ENCODE measurements at places on chromosomes 1 and 21.

DNA sequence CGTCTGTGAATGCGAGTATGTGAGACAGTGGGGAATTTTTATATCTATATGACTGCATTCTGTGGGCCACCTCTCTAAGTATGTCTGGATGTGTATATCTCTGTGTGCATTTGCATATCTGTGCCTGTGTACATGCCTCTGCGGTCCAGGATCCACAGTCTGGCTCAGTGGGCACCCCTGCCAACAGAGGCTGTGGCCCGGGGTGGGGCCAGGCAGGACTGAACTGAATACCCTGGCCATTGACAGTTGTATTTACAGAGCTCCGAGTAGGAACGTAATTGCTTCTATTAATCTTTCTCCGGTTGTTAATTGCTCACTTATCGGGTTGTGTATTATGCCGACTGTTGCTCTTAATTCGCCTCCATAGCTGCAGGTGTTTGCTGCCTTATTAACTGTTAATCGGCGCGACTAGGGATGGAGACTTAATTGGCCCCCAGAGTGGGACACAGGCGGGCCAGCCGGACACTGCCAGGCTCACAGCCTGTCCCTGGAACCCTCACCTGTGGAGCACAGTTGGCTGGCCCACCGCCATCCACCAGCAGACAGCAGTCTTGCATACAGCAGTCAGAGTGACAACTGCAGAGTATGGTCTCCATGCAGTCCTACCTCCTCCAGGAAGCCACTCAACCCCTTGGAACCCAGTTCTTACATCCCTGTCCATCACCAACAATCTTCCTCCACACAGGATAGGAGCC is 22.4 kb upstream of the ADGRB2 start:
- DNase-seq, result no peak

DNA sequence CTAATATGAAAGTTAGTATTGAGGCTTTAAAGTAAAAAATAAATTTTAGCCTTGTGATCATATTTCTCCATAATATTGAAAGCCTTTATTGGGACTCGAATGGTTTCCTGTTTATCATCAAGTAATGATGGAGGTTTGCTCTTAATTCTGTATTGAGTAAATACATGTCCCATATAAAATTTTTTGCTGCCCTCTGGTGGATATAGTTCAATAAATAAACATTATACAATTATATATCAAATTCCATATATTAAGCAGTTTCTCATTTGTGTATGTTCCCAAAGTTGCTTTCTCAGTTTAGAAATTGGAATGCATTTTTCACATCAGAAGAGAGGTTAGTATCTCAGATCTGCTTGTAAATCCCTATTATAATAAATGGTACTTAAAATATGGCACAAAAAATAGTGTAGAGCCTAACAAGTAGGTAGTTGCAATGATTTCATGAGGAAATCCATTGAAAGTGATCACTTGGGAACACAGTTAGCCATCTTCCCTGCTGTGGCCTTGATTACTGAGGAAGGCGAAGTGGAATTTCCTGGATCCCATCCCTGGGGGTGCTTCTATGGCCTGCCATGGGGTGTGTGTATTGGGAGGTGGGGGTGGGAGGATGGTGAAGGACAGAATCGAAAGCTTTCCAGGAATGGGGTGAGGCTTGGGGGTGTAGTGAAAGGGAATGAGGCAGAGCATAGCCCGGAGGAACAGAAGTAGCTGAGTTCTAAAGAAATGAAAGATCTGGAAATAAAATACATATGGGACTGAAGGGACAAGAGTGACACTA is 84.1 kb upstream of the C21orf91 start:
- no peak for DNase-seq

- DNase-seq, result no peak
Observed at GRCh38 chr1:154989195-154989860, 4.1 kb upstream of the LENEP start.

GRCh38 chr1:23718482-23718881 is 24.8 kb upstream of the ELOA start:
- DNase-seq, result peak; percentile 38

DNA sequence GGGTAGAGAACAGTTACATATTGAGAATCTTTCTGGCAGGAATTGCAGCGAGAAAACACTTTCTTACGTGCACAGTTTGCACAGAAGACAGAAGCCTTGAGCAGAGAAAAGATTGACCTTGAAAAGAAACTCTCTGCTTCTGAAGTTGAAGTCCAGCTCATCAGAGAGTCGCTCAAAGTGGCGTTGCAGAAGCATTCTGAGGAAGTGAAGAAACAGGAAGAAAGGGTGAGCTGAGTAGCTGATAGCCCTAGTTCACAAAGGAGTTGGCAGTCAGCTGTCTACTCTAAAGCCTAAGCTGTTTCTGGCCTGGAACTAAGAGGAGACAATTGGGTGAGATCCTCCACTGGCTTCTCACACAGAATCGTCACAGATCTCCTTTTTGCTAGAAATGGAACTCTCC is 20.3 kb upstream of the SH3BGRL3 start:
- DNase-seq, result no peak

- no peak for DNase-seq
Observed at GRCh38 chr1:183435497-183435896, 17.3 kb upstream of the NMNAT2 start.

- DNase-seq, result no peak
Observed at GRCh38 chr1:77476475-77476874, 194.7 kb downstream of the AK5 start.

- DNase-seq, result no peak
Observed at GRCh38 chr1:221805121-221805520, 63.2 kb upstream of the DUSP10 start.

DNA sequence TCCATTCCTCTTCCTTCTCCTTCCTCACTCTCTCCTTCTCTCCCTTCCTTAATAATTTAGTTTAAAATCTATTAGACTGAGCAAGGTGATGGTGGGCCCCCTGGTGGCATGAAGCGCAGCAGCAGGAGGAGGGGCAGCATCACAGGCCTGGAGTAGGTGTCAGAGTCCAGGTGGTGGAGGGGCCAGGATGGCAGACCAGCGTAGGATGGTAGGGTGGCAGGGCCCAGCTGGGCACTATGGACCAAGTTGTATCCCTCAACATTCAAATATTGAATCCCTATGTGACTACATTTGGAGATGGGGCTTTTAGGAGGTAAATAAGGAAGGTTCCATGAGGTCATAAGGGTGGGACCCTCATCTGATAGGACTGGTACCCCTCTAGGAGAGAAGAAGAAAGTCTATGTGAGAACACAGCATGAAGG is 61.0 kb downstream of the WDR4 start:
- peak; percentile 60 for DNase-seq

GRCh38 chr21:40863839-40864238 is 16.9 kb upstream of the DSCAM start:
- no peak for DNase-seq

DNA sequence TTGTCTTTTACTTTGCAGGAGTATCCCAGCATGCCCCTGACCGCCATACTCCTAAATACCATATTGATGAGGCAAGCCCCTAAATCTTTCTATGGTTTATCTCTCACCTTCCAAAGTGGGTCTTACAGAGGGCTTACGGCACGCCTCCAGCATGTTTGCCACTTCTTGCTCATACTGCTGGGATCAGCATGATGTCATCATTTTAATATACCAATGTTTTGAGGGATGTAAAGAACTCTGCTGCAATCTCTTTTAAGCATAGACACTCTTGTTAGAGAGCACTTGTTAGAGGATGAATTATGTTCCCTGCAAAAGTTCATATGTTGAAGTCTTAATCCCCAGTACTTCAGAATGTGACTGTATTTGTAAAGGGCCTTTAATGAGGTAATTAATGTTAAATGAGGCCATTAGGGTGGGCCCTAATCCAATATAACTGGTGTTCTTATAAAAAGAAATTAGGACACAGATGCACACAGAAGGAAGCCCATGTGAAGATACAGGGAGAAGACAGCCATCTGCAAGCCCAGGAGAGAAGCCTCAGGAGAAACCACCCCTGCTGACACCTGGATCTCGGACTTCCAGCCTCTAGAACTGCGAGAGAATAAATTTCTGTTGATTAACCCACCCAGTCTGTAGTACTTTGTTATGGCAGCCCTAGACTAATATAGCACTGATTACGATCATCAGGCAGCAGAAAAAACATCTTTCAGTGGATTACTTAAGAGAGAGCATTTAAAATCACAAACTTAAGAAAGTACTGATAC is 16.4 kb upstream of the ABCB10 start:
- no peak for DNase-seq

- no peak for DNase-seq
Observed at GRCh38 chr1:11676386-11677103, 4.4 kb downstream of the MAD2L2 start.

DNA sequence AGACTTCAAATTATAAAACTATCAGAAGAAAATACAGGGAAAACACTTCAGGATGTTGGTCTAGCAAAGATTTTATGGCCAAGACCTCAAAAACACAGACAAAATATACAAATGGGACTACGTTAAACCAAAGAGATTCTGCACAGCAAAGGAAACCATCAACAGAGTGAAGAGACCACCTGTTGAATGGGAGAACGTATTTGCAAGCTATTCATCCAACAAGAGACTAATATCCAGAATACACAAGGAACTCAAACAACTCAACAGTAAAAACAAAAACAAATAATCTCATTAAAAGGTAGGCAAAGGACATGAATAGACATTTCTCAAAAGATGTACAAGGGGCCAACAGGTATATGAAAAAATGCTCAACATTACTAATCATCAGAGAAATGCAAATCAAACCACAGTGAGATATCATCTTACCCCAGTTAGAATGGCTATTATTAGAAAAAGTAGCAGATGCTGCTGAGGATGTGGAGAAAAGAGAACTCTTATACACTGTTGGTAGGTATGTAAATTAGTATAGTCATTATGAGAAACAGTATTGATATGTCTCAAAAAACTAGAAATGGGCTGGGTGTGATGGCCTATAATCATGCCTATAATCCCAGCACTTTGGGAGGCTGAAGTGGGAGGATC is 112.6 kb downstream of the LRIG2 start:
- DNase-seq, result no peak

DNA sequence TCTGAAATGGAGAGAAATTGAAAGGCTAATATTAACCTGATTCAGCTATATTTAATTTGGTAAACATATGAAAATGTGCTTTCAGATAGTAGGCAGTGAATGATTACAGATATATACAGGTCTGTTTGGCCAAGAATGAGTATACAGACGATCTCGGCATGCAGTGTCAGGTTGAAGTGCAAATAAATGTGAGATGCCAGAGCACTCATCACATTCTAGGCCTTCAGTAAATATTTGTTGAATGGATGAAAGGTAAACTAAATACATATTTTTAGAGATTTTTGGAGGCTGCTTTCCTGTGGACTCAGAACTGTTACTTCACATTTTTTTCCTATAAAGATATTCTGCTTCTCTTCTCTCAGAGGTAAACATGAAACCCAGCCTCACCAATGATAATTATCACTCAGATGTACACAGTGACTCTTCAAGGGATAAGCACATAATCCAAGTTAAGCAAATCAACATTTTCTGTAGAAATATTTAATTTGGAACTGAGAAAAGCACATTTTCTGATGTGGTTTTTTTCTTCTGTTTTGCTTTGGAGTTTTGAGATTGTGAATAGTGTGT is 702.9 kb downstream of the BRINP3 start:
- DNase-seq, result no peak

GRCh38 chr1:245232931-245233330 is 78.1 kb downstream of the KIF26B start:
- DNase-seq, result no peak

GRCh38 chr1:209023790-209024189 is 559.7 kb upstream of the CAMK1G start:
- no peak for DNase-seq

GRCh38 chr1:204852854-204853253 is 17.8 kb upstream of the NFASC start:
- no peak for DNase-seq

- peak; percentile 50 for DNase-seq
Observed at GRCh38 chr21:37207441-37208009, 59.6 kb downstream of the VPS26C start.

GRCh38 chr1:162228586-162228985 is 148.1 kb downstream of the SPATA46 start:
- peak; percentile 25 for DNase-seq

DNA sequence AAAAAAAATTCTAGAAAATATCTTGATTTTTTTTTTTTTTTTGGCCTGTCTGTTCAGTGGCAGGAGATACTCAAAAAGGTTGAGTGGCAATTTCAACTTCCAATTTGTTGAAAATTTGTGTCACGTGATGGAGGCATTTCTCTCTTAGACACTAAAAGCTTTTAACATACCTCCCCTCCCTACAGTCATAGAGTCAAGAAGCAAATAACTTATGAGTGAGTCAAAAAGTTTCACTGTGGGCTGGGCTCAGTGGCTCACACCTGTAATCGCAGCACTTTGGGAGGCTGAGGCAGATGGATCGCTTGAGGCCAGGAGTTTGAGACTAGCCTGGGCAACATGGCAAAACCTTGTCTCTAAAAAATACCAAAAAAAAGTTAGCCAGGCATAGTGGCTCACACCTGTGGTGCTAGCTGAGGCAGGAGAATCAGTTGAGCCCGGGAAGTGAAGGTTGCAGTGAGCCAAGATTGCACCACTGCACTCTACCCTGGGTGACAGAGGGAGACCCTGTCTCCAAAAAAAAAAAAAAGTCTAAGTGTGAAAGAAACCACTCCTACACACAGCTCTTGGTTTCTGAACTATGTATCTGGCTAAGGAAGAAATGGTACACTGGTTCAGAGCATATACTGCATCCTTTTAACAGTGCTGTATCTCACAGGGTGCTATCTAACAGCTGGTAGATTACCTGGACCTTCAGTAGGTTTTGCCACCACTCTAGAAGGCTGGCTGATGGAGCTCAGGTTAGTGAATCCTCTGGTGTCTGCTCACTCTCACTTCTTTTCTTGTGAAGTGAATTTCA is 11.6 kb upstream of the BSDC1 start:
- no peak for DNase-seq

DNA sequence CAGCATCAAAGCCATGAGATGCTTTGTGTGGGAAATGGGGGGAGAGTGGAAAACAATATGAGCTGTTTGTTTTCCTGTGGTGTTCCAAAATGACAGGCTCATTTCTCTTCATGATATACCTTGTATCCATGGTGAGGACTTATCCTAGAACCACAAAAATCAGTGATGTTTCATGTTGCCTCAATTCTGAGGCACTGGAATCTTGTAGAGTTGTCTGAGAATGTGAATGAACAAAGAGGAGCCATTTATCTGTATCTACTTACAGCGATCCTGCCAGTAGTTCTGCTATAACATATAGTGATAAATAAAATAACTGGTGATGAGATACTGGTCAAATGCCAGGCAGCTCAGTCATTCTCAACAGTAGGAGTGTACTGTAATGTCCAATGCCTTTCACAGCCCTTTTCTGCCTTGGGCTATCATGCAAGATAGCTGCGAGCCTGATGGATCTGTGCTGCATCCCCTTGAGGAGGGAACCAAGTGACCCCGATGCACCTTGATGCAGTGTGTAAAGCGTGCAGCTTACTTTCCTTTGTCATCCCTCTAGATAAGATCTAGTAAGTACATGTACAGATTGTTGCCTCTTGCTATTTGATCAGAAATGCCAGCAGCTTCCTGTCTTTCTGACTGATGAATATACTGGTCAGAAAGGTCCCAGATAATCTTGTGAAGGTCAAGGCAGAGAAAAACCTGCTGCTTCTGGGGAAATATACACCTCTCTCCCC is 52.8 kb downstream of the SLC44A3 start:
- DNase-seq, result no peak
